ENCODE measurements at places on chromosomes 16 and 17.

GRCh38 chr17:12665263-12666210, at the start of gene MYOCD:
Gene MYOCD (plus strand): TSS chr17:12665890. CDS start chr17:12666189, 299 bp downstream.
- DNase-seq = no peak

DNA sequence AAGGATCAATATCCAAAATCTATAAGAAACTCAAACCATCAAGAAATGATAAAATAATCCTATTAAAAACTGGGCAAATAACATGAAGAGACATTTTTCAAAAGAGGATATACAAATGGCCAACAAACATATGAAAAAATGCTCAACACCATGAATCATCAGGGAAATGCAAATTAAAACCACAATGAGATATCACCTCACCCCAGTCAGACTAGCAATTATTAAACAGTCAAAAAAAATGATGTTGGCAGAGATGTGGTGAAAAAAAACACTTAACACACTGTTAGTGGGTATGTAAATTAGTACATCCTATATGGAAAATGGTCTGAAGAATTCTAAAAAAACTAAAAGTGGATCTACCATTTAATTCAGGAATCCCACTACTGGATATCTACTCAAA, 379.0 kb upstream of the SOX9 start:
- DNase-seq = no peak

DNA sequence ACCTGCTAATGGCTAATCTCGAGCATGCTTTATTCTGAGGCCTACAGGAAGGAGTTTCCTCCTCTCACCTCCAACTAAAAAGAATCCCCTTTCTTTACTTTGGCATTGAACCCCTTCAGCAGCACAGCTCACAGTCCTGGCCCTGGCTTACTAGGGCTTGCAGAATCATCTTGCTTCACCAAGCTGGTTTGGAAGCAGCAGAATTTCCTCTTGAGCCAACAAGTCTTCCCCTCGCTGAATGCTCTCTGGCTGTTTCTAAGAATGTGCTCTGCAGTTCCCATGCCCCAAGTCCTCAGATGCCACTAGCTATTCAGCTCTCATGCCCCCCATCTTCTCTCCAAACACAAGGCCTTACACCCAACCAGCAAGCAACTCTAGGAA, 271.2 kb downstream of the NTN1 start:
- DNase-seq = no peak

GRCh38 chr17:530851-531250, 178.2 kb upstream of the RPH3AL start:
- DNase-seq = no peak

- peak; percentile 66 for DNase-seq
These were observed 12.3 kb downstream of the RAI1 start for GRCh38 chr17:17693253-17694168.

DNA sequence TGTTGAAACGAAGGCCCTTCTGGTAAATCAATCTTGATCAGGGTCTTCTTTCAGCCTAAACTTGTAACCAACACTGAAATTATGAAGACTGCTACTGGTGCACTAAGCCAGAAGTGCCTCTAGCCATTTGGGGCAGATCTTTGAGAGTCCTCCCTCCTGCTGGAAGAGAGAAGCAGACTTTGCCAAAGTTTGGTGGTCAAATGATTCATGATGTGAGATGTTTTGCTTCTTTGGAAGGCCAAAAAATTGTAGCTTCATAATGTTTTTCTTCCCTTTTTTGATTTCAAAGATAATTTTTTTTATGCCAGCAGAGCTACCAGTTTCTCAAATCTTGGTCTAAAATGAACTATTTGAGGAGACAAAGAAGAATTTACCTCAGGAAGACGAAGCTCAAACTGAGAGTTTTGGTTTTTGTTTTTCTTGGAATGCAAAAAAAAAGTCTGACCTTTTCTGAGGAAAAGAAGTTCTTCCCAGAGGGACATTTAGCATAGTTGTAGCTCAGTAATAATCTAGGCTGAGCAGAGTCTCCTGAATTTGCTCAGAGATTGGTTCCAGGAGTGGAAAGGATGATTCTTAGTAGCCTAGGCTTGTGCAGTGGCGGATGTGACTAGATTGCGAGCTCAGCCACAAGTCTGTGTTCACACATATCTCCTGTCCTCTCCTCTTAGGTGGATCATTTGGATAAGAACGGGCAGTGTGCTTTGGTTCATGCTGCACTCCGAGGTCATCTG, 50.9 kb downstream of the CYB561 start:
- no peak for DNase-seq

DNA sequence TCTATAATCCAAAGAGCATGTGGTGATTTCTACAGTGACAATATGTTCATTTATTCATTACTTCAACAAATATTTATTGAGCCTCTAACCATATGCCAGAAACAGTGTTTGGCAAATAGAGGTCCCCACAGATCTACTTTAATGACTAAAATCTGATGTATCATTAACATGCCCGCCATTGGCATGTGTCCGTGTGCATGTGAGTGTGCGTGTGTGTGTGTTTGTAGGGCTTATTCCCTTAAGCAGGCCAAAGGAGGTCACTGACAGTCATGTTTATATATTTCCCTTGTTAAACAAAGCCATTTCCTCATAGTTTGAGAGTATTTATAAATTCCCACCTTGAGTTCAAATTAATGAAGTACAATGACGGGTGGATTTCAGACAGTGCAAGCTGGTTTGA, 174.4 kb upstream of the IRX6 start:
- DNase-seq = no peak

DNA sequence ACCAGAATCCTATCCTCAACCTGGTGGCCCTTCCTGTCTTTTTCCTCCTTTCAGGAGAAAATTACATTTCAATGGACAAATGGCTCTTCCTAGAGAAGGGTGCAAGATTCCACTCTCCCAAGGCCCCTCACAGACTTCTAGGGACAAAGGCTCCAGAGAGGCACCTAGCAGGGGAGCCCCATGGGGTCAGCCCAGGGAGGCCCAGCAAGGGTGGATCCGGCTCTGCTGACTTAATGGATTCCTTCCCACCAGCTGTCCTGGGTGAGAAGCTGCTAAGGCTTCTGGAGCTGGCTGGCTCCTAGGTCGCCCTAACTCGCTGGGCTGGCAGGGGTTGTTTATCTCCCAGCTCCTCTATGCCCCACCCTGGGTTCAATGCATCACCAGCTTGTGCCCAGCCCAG, 152.4 kb downstream of the ZNF423 start:
- peak; percentile 68 for DNase-seq

DNA sequence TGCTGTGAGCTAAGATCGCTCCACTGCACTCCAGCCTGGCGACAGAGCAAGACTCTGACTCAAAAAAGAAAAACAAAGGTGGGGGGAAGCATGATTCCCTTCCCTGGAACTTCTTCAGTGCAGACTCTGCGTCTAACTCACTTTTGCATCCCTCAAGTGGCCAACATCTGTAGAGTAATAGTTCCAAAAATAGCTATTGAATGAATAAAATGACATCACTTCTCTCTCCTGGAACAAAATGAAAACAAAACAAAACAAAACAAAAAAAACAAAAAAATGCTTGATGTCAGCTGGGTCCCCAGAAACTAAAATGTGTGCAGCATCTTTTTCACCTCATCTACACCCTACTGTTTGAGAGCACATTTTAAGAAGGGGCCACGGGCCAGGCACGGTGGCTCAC, 197.7 kb upstream of the NOG start:
- DNase-seq = no peak

GRCh38 chr16:76931186-76931585, 259.8 kb upstream of the MON1B start:
- no peak for DNase-seq

GRCh38 chr16:50593410-50594150, 45.4 kb downstream of the NKD1 start:
- DNase-seq = no peak

GRCh38 chr16:17364319-17365210, 106.2 kb downstream of the XYLT1 start:
- DNase-seq = no peak

DNA sequence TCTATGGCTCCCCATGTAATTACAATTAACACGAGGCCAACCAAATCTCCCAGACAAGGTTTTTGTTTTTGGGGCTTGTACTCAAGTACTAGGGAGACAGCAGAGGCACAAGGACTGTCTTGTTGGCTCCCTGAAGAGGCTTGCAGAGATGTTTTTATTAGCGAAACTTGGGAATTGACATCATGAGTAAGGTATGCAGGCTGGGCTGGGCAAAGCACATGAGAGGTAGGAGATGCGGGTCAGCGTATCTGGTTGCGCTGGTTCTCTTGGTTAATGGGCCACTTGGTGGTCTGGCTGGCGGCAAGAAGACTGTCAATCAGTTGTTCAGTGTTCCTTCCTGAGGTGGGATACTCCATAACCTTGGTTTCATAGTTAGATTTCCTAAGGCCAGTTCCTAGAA, 28.9 kb downstream of the LCMT1 start:
- DNase-seq = no peak

- DNase-seq = no peak
These were observed 57.9 kb downstream of the AXIN2 start for GRCh38 chr17:65503557-65503956.

DNA sequence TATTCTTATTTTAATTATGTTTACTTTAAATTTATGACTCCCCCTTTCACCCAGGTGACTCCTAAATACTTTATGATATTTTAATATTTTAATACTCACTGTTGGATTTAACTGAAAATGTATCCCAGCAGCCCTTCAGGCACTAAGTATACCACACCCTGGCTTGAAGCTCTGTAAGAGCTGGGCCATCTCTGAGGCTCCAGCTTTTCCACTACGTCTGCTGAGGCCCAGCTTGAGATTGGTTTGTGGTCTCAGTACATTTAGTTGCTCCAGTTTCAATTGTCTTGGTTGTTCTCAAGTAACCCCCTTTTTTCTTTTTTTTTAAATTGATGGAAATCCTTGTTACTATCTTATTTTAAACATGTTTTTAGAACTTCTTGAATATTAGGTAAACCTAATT, 27.0 kb upstream of the CAPNS2 start:
- no peak for DNase-seq

DNA sequence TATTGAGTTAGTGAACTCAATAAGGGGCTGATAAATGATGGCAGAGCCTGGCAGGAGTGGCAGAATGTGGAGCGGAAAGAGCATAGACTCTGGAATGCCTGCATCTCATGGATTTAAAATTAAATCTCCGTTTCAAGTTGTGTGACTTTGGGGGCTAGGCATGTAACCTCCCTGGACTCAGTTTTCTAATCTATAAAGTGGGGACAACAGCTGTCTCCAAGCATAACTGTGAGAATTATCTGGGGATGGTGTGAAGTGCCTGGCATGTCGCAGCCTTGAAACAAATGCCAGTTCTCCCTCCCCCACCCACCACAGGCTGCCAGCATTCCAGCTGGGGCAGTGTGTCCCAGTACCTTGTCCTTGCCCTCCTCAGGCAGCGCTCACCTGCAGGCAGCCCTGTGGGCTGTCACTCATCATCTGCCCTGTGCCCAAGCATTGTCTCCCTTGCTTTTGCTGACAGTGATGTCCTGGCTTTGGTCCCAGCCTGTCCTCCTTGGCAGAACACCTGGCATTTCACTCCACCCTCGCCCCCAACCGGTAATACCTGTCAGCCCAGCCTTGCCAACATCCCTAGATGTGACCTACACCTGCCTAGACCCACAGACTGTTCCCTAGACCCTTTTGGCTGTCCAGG, 129.6 kb downstream of the MRM1 start:
- DNase-seq = no peak

DNA sequence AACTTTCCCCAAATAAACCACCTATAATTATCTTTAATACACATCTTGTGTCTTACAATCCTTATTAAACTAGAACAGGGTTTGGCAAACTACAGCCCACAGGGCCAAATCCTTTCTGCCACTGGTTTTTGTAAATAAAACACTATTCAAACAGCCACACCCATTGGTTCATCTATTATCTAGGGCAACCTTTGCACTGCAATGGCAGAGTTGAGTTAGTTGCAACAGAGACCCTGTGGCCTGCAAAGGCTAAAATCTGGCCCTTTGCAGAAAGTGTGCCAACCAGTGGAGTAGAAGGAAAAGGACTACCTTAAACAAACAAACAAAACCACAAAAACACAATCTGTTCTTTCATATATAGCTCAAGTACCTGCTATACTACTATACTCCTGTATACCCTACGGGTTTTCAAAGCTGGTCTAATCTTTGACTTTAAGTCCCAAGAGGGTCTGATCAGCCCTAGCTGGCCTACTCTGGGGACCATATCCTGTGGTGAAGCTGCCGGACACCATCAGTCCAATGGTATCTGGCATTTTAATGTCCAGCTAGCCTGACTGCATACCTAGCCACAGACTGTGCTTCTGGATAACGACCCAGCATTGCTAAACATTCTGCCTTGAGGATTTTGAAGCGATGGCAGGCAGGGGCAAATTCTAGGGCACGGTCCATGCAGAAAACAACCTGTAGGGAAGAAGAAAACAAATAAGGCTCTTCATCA, 23.3 kb downstream of the CNP start:
- DNase-seq = peak; percentile 26

- peak; percentile 44 for DNase-seq
These were observed 12.0 kb downstream of the PGS1 start for GRCh38 chr17:78390241-78391050.

DNA sequence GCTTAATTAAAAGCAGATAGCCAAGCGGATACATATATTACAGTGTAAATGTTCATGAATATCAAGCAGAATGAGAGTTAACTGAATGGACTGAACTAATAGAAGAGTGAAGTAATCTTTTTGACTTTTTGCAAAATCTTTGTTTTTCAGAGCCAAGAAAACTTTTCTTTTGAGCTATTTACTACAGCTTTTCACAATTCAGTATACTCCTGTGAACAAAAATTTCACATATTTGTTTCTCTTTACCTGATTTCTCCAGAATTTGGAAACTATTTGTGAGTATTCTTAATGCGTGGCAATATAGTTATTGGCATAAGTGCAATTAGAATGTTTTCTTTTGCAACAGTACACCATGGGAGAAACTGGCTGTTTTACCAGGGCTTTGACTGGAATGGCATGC, 9.1 kb upstream of the DUXB start:
- DNase-seq = no peak

DNA sequence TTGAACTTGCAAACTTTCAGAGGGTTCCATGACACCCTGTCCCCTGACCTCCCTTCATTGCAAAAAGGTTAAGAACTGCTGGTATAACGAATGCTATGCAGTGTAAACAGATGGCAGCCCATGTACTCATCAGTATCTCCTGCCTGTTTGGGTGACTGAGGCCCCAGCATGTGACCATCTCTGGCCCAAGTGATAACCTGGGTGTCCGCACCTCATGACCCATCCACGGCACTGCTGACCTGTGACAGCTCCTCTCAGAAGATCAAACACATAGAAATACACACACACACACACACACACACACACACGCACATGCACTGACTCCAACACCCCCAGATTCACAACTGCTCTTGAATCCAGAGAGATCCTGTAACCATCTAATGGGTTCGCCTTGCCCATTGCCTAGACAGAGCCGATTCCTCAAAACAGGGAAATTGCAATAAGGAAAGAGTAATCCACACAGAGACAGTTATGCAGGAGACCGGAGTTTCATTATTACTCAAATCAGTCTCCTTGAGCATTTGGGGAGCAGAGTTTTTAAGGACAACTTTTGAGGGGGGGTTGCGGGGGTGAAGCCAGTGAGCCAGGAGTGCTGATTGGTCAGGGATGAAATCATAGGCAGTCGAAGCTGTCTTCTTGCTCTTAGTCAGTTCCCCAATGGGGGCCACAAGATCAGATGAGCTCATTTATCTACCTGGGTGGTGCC, 11.3 kb upstream of the PHOSPHO1 start:
- DNase-seq = no peak
